ENCODE measurements at places on chromosomes 6 and 20. TPM values are rescaled to one million over a fixed set of nuclear protein-coding genes. Genes with fewer than 3 reads are reported as not detected.

DNA sequence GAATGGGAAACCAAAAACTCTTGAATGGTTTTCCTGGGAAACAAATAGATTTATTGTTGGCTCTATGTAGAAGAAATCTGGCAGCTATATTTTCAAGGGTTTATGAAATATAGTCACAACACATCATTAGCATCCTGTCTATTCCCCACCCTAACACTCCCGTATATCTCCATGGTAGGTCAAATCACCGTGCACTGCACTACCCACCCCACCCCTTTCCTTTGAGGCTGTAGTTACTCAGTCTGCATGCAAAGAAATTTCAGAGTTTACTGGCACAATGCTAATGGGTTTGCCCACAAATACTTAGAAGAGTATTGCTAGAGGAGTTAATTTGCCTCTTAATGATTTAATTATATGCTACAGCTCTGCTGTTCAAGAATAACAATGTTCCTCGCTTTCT lies 329.1 kb upstream of the TSHZ2 start:
- no peaks in the 10 kb centered on the region for H3K36me3 ChIP-seq
- H3K27me3 ChIP-seq, result no peaks in the 10 kb centered on the region
- H3K27ac ChIP-seq, result no peak overlapping the region
- H3K4me3 ChIP-seq, result no peak overlapping the region
- H3K4me1 ChIP-seq, result no peaks in the 10 kb centered on the region

DNA sequence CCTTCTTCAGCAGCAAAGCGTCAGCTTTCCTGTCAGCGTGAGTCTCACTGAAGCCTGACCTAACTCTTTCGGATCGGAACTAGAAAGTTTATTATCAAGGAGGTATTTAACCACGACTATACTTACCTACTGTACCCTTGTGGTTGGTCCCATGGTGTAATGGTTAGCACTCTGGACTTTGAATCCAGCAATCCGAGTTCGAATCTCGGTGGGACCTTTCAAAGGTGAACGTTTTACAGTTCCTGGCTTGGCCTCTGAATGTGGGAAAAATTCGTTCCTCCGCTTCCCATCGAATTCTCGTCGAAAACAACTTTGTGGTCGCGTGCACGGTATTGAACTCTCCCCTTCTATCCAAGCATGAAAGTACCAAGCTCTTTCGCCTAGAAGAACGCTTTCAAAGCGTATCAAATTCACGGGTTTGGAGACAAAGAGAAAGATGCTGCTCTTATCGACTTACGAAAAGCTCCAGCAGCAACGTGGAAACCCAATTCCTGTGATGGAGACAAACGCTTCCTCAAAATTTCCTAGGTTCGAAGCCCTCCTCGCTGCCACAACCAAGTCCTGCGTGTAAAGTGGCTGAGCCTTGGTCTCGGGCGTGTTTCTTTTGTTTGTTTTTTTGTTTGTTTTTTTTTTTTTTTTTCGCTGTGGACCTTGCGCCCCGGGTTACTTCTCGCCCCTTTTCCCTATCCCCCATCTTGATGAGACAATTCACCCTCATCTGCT lies 63.7 kb downstream of the GPX5 start:
- H3K27ac ChIP-seq, result no peak overlapping the region
- DNase-seq, result no peak
- H3K4me1 ChIP-seq, result no peaks in the 10 kb centered on the region
- no peak overlapping the region for H3K4me3 ChIP-seq

- DNase-seq, result no peak
- H3K27ac ChIP-seq, result no peak overlapping the region
- no peak overlapping the region for H3K4me3 ChIP-seq
- no peaks in the 10 kb centered on the region for H3K27me3 ChIP-seq
These were observed 470.4 kb downstream of the CDH26 start for GRCh38 chr20:60428651-60429050.

GRCh38 chr6:73879501-73880293 lies 183.7 kb downstream of the CD109 start:
- H3K36me3 ChIP-seq, result no peaks in the 10 kb centered on the region
- H3K27me3 ChIP-seq, result no peaks in the 10 kb centered on the region
- H3K4me3 ChIP-seq, result no peak overlapping the region
- DNase-seq, result no peak
- H3K27ac ChIP-seq, result no peak overlapping the region

Gene PNLDC1
- 0.09 TPM for polyA plus RNA-seq

Gene RAET1L
- polyA plus RNA-seq, result not detected
